ENCODE measurements at places on chromosomes 3 and 15.

GRCh38 chr15:71758711-71759110 is 51.6 kb upstream of the NR2E3 start:
- no peak for DNase-seq

GRCh38 chr3:195154793-195155535 is 116.0 kb downstream of the XXYLT1 start:
- DNase-seq, result no peak

DNA sequence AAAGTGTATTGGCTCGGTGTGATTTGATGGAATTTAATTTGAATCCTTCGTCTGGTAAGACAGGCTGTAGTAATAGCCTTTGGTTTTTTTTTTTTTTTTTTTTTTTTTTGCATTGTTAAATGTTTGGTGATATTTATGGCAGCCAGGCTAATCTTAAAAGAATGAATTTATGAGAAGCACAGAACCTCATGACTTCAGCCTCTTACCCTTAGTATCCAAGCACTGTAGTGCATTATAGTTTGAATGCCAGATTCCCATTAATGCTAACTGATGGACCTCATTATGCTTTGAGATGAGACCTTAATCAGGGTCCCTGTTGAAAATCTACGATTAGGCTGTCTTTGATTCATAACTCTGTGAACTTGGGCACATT is 110.6 kb upstream of the SAMMSON start:
- DNase-seq, result no peak

- no peak for DNase-seq
Measured at GRCh38 chr3:121757087-121757811, 7.7 kb upstream of the GOLGB1 start.

Measured in NCI-H1930 (cell line).